ENCODE measurements at places on chromosomes 7 and 10. TPM values are rescaled to one million over a fixed set of nuclear protein-coding genes. Genes with fewer than 3 reads are reported as not detected.

GRCh38 chr10:63294781-63295180, 161.7 kb downstream of the NRBF2 start:
- no peak for DNase-seq

DNA sequence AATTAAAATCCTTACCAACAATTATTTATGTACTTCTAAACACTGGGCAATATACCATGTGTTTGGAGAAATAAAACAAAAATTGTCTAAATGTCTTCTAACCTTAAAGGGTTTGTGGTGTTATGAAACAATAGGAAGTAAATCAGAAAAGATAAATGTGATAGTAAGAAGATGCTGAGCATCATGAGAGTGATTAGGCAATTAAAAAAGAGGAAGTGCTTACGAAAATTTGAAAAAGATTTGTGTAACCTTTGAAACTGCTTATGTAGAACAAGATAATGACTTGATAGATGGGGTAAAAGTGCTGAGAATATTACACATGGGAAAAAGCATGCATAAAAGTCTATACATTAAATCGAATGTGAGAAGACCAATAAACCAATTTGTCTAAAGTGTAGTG, 573.4 kb upstream of the CNTNAP2 start:
- no peak for DNase-seq

DNA sequence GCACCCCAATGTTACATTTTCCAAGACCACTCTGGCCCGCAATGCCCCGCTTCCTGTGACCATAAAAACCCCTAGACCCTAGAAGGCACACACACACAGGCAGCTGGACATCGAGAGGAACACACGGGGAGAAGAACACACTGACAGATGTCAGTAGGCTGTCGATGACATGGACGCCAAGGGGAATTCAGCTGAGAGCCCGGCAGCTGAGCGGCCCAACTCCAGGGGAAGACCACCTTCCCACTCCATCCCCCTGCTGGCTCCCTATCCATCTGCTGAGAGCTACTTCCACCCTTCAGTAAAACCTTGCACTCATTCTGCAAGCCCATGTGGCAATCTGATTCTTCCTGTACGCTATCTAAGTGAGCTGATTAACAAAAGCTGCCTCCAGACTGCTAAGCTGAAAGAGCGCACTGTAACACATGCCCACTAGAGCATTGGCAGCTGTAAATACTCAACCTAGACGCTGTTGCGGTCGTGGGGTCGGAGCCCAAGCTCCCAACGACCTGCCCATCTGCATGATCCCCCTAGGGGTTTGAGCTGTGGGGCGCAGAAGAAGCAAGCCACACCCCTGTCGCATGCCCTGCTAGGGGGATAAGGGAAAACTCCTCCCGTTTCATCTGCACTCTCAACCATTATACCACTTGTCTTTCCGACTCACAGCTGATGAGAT, 843.6 kb upstream of the POT1 start:
- no peak for DNase-seq

DNA sequence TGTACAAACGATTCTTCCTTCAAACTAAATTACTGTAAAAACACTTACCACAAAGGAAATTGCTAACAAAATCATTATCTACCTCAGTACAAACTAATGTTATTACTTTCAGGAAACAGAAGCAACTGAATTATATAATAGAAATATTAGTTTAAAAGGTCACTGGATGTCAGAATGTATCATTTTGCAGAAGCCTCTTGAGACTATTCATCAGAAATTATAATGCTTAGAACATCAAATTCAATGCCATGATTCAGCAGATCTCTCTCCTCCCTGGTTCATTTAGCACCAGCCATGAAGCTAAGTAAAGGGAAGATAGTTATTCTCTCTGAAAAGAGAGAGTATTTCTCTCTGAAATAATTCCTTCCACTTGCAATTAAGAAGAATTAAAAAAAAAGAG, 223.3 kb downstream of the IMMP2L start:
- DNase-seq: no peak

DNA sequence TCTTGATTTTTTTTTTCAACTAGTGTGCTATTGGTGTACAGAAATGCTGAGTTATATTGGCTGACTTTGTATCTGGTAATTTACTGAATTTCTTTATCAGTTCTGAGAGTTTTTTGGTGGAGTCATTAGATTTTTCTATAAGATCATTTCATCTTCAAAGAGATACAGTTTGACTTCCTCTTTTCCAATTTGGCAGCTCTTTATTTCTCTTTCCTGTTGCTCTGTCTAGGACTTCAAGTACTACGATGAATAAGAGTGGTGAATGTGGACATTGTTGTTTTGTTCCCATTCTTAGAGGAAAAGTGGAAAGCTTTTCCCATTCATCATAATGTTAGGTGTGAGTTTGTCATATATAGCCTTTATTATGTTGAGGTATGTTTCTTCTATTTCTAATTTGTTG, 50.2 kb downstream of the LOXL4 start:
- DNase-seq: no peak

GRCh38 chr7:28631995-28632394, 219.7 kb downstream of the CREB5 start:
- DNase-seq: no peak

DNA sequence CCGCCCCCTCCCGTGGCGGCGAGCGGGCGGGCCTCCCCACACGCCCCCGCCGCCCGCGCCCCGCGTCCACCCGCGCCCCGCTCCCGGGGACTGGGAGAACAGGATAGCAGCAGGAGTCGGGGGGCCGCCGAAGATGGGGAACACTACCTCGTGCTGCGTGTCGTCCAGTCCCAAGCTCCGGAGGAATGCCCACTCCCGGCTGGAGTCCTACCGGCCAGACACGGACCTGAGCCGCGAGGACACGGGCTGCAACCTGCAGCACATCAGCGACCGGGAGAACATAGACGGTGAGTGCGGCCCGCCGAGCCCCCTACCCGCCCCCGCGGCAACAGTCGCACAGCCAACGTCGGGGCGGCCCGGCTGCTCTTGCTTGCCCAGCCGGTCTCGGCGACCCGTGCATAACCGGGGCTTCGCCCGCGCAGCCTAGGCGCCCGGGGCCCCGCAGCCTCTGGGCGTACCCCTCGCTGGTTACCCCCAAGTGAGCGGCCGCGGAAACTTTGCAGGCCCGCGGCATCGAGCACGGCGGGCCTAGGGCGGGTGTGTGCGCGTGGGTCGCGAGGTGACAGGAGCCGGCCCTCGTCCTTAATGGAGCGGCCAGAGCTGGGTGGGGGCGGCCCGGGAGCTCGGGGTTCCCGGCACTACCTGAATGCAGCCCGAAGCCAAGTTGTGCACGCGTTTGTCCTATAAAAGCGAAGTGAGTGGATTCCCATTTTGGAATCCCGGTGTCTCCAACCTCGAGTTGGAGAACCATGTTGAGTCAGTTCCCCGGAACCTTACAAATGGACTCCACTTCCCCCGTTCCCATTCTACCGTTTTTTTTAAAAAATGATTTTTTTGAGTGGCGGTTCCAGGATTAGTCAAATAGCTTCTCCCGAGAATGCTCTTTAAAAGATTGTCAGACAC, 863 bp downstream of the CCNY start:
- DNase-seq: peak; percentile 53

- DNase-seq: no peak
Observed at GRCh38 chr10:86350897-86351296, 15.7 kb downstream of the GRID1 start.

Gene NPFFR1
- not detected for total RNA-seq

Gene FGF8
- total RNA-seq: 0.38 TPM

Gene ASL
- total RNA-seq: 15.5 TPM

Gene OSBPL3
- 44.6 TPM for total RNA-seq
